Neural progenitor cell (in vitro differentiated cells): ENCODE measurements at places on chromosomes 5 and 9.
A peak's percentile ranks its signal among the peaks of the same experiment; 100 is the strongest.

DNA sequence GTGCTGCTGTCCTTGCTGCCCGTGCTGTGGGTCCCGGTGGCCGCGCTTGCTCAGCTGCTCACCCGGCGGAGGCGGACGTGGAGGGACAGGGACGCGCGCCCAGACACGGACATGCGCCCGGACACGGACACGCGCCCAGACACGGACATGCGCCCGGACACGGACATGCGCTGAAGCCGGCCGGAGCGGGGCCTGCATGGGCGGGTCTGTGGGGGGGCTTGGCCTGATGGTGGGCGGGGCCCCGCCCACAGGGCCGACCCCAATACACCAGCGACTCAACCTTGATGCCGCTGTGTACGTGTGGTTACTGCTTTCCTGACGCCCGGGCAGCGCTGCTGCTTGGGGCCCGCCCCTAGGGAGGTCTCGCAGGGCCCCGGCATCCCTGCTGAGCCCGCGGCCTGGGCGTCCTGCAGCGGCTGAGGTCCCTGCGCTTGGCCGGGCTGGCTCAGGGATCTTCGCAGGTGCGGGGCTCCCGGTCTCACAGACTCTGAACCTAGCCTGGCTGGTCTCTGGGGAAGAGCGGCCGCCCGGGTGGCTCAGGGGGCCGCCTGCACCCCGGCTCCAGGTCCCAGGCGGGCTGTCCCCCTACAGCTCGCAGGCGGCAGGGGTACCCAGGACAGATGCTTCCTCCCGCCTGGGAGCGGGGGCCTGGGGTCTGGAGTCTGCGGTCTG lies 20.9 kb downstream of the SLC6A18 start:
- DNase-seq = no peak

DNA sequence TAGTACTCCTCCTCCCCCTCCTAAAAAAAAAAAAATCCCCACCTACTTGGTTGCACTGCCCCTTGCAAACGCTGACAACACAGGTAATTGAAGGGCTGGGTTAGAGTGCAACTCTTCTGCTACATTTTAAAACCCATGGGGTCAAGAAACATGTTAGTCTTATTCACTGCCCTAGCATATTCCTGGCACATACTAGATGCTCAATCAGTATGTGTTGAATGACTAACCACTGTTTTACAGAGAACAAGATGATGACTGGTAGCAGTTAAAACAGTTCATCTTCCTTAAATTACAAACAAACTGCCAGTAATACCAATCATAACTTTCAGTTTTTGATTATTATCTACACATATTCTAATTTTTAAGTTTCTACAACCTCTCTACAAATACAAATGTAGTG lies 124.4 kb downstream of the NFIB start:
- DNase-seq = no peak

DNA sequence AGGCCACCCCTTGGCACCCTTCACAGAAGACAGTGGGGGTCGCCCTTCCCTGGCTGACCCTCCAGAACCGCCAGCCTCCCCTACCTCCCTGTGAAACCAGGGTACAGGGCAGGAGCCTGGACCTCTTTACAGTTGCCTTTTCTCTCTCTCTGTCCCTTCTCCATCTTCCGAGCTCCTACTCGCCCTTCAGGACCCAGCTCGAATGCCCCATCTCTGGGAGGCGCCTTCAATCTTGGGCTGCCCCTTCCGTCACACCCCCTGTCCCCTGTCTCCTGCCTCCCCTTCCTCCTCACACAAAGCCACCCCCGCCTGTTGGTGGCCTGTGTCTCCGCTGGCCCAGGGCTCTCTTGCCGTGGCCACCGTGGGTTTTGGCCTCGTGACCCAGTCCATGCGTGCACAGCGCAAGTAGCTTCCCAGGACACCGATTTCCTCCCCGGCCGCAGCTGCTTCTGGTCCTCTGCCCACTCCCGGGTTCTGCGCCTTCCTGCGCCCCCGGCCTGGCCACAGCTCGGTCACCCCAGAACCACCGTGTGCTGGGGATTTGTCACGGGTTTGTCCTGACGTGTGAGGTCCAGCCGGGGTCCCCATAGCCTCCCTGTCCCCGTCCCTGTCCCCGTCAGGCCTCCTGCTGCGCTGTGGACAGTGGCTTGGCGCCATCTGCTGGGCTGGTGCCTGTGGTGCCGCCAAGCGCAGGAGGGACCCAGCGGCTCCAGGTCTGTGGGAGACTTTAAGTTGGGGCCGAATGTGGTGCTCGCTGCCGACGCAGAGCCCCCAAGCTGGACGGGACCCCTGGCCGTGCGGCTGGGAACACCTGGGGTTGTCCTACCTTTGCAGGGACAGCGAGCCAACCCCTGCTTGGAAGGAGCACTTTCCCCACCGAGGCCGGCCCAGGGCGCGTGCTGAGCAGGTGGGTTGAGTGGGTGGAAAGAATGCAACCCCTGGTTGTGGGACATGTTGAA lies 4.0 kb upstream of the TMEM250 start:
- peak; percentile 89 for DNase-seq

GRCh38 chr5:11822598-11822997 lies 81.6 kb downstream of the CTNND2 start:
- DNase-seq = no peak

DNA sequence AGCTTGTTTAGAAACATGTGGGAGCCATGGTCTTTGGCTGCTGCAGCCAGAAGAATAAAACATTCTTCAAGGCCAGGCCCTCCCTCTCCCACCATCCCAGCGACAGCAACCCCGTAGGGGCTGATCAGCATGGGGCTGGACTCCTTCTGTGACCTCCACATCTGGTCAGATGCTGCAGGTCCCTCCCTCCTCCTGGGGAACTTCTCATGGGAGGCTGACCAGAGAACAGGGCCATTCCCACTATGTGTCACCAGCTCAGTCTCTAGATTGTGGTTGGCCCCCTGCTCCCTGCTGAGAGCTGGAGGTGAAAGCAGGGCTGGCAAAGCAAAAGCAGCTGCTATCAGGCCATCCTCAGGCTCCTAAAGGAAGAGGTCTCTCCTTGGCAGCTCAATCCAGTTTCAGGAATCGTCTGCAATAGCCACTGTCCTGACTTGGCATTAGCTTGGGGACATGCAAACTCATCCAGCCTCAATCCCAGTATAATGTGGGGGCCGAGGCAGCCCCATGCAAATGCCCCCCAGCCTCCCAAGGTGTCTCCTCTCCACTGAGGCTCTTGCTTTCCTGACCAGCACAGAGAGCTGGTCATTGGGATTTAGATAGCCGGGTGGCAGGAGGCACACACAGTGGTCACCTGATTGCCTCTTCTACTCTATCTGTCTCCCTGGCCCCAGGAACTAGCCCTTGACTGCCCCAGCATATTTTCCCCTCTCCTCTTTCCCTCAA lies 81.5 kb downstream of the NRG2 start:
- no peak for DNase-seq
